NCI-H2171 (cell line): ENCODE measurements at places on chromosomes 4 and X.

DNA sequence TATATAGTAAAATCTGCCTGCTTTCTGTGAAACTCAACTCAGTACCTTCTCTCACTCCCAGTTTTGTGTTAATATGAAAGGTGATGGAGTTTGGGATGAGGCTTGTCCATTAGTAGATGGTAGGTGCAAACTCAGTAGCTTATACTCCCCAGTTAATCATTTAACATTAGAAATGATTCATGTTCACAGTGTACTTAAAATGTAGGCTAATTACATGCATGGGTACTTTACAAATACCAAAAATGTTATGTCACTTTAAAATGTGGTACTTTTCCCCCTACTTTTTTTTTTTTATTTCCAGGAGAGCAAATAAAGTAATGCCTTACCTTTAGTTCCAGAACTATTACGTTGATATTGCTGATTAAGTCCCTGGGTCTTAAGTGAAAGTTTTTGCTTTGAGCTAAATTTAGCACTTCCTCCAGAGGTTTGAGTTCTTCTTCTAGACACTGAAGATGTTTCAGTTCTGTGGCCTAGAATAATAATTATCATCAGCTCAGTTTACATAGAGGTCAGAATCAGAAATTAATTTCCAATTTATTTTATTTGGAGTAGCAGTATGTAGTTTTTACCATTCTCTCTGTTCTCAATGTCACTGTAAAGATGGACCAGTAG, 3.0 kb downstream of the IL2 start:
- no peak for DNase-seq

DNA sequence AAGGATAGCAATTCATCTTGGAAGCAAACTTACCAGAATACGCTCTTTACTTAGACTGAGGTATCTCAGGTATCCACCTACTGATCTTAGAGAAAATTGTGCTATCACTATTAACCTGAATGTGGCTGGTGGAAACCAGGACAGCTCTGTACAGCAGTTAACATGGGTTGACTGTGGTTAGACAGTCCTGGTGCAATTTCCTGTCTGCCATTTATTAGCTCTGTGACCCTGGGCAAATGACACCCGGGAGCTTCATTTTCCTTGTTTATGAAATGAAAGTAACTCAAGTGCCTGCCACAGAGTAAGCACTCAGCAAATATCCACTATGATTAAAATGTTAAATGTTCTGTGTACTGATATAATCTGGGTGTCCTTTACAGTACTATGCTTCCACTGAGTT, 60.0 kb downstream of the SMC1A start:
- DNase-seq: no peak

GRCh38 chr4:119478446-119479179, 150.0 kb downstream of the PDE5A start:
- no peak for DNase-seq

GRCh38 chr4:5569451-5569850, 138.9 kb downstream of the EVC2 start:
- DNase-seq: no peak

DNA sequence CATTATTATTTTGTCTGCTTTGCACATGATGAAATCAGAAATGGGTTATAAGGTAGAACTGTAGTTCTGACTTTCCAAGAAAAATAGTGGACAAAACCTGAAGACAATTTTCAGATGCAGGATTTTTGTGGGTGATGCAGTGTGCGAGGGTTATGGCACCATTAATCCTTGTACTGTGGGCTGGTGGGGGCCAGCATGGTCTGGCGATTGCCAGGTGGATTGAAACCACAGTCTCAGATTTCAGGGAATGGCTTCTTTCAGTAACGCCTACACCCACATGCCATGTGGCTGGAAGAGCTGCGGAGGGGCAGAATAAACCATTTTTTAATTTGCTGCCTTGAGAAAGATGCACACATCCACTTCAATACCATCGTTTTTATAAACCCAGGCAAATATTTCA, 150.5 kb downstream of the ARSF start:
- no peak for DNase-seq

DNA sequence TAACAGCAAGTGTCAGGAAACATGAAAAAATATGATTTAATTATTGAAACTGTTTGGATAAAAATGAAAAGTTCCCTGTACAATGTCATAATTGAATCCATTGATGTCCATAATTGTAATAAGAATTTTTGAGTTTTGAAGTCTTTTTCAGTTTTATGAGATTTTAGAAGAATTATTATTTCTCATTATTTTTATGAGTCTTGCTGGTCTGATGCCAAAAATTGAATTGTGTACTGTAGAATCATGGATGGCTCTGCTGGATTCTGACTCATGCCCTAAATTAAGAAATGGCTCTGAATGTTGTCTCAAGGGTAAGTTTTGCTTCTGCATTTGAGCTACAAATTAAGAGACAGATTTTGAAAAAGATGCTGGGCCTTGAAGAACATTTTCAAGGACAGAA, 132.8 kb upstream of the MAP9 start:
- DNase-seq: no peak

- DNase-seq: no peak
These were observed 1568.9 kb upstream of the PABPC4L start for GRCh38 chr4:135770505-135770904.

DNA sequence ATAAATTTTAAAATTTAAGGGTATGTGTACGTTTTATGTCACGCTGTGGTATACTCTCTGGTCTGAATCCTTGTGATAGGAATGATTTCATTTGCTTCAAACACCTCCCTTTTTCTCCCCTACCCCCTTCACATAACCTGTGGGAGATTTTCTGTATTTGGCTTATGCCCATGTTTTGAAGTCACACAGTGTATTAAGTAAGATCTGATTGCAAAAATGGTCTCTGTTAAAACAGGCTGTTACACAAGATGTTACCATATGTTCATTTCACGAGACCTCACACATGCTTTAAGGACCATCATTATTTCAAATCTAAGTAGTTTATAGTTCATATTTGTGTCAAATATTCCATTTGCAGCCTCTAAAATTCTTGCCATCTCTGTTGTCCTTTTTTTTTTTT, 63.5 kb downstream of the TMEM131L start:
- DNase-seq: peak; percentile 8

DNA sequence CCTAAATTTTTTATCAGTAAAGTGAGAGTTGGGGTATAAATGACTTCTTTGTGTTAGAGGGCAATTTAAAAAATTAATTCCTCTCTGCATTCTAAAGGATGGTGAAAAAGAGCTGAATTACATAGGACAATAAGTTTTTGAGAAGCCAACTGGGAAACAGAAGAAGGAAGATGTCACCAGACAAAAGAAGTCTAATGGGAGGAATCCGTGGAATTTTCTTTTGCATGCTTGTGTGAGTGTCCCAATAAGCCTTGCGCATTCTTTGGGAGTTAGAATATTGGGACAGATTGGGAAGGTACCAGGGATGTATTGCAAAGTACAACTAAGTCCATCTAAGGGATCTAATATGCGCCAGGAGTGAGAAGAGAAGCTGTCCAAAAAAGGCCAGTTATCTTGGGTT, 35.1 kb upstream of the NR3C2 start:
- no peak for DNase-seq

GRCh38 chr4:15742083-15742582, 36.0 kb upstream of the CD38 start:
- no peak for DNase-seq

GRCh38 chr4:142556048-142556447, 290.1 kb downstream of the INPP4B start:
- DNase-seq: no peak

GRCh38 chrX:118807151-118808017, 16.2 kb upstream of the ZCCHC12 start:
- peak; percentile 0 for DNase-seq

GRCh38 chr4:160523231-160523630, 1420.4 kb downstream of the RAPGEF2 start:
- DNase-seq: no peak

DNA sequence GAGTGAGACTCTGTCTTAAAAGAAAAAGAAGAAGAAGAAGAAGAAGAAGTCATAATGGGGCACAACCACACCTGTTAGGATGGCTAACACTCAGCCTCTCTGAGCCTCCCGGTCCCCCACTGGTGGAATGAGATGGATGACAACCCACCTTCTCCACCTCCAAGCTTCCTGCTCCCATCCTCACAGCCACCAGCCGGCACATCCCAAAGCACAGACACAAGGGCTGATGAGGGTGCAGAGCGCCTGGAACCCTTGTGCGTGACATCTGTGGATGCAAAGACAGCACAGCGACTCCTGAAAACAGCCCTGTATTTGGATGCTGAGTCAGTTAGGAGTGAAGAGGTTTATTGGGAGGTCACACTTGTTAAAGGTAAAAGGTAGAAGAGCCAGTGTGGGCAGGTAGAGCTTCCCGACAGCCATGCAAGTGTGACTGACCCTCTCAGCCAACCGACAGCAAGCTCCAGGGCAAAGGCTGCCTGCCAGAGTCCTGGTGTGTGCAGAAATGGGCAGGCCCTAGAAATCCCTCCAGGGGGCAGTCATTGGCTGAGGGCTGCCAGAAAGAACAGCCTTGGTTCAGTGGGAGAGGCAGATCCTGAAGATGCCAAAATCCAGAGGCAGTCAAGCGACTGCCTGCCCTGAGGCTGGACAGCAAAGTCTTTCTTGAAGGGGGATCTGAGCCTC, 26.6 kb upstream of the MAN2B2 start:
- DNase-seq: no peak

- no peak for DNase-seq
These were observed 104.6 kb downstream of the DTHD1 start for GRCh38 chr4:36385951-36386571.

DNA sequence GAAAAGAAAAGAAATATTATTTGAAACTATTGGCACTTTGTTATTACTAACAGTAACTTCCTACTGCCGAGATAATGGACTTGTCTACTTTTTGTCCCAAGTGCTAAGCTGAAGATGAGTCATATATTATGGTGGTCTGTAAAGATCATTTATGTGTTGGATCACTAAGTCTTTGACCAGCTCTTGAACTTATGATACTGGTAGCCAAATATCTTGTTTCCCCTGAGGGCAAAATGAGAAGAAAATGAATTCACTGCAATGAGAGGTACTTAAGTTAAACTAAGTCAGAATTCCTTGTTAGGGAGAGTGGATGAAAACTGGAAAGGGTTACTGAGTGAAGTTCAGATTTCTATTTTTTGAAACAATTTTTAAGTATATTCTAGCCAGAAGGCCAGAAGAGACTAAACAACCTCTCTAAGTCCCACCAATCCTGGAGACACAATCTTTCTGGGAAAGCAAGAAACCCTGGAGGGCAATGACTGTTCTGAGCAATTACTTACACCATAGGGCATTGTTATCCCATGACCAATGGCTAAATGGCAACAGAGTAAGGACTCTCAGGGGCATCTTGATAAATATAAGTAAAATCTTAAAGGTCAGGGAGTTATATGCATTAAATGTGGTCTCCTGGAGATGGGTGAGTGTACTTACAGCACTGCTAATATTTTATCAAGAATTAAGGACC, 287.7 kb downstream of the STIM2 start:
- no peak for DNase-seq

GRCh38 chrX:46580613-46581012, 7.0 kb downstream of the CHST7 start:
- DNase-seq: no peak

DNA sequence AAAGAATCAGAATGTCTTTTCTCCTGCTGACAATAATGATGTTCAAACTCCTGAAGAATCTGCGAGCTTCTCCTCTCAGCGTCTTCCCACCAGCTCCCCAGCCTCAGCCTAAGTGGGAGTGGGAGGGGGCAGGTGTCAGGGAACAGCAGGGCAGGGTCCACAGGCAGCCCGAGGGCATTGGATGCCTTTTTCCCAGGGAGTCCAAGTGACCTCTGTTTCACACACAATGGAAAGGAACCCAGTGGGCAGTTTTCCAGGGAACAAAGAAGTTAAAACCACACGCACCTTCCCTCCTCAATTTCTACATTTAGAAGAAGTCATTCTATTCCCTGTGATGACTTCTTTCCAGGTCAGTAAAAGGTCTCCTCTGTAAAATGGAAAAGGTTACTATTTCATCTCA, 278.5 kb downstream of the PARM1 start:
- no peak for DNase-seq

DNA sequence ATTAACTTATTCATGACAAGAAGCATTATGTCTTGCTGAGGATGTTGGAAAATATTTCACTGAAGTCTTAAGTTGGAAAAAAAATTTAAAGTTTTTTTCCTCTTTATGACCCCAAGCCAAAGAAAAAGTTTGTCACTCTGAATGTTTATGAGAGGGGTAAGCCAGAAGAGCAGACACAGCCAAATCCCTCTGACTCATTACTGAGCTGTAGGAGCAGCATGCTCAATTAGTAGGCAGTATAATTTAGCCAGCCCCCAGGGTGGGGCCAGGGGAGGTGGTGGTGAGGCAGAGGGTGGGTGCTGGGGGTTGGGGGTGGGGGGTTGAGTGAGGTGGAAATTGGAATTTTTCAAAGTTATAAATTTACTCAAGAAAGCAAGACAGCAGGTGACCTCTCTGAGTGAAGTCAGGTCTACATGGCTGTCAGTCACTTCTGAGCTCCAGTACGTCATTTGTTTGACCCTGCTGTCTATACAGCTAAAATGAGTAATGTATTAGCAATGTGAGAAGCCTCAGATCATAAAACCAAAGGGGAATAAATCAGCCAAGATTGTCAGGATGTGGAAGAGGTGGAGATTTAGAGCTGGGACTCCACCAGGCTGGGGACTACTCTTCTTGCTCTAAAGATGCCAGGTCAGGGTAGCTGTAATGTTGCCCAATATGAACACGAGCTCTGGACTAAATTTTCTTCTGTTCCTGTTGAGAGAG, 98.8 kb upstream of the NDP start:
- DNase-seq: no peak

DNA sequence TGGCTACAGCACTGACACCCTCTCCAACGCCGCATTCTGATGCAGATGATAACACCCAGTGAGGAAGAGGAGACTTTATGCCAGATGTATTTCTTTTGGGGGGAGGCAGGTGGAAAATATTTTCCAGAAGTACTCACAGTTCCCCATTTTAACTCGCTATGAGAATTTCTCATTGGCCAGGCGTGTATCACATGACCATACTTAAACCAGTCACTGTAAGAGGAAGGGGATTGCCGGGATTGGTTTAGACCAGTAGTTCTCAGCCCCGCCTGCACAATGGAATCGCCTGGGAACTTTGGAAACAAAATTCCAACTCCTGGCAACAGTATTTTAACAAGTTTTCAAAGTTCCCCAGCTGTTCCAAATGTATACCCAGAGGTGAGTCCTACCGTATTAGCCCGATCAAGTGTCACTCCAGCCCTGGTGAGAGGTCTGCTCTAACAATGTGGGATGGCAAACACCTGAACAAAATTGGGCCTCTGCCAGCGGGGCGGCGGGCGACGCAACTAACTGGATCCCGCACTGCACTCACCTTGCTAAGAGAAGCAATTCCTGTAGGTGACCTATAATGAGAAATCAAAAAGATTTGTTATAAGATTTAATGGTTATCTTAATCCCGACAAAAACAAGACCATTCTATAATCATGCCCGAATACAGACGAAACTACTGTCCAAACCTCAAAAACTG, 2.9 kb upstream of the MSL3 start:
- no peak for DNase-seq

- DNase-seq: no peak
These were observed 204.9 kb downstream of the MID1 start for GRCh38 chrX:10415306-10416001.

GRCh38 chr4:138958519-138958918, 57.1 kb upstream of the NOCT start:
- DNase-seq: no peak

GRCh38 chr4:185143601-185143969, 519 bp downstream of the SLC25A4 start:
- no peak for DNase-seq

GRCh38 chr4:7850489-7850888, 89.2 kb downstream of the AFAP1 start:
- no peak for DNase-seq
